Left lung (tissue), 14 donors: ENCODE measurements at places on chromosomes 12 and 14. TPM values are rescaled to one million over a fixed set of nuclear protein-coding genes. Genes with fewer than 3 reads are reported as not detected.

EFS gene
- polyA plus RNA-seq = 47.0 TPM

TMPRSS12 gene
- not detected for polyA plus RNA-seq

C12orf42 gene
- polyA plus RNA-seq = not detected

TAS2R9 gene
- not detected for polyA plus RNA-seq

OTX2 gene
- not detected for polyA plus RNA-seq

GPR65 gene
- polyA plus RNA-seq = 0.72 TPM

OR4K5 gene
- not detected for polyA plus RNA-seq

NELL2 gene
- 34.3 TPM for polyA plus RNA-seq

MYF5 gene
- polyA plus RNA-seq = not detected

SOX5 gene
- polyA plus RNA-seq = 35.5 TPM

AICDA gene
- not detected for polyA plus RNA-seq

EIF2S3B gene
- polyA plus RNA-seq = 7.3 TPM

GLIPR1L1 gene
- 0.45 TPM for polyA plus RNA-seq

FSCB gene
- polyA plus RNA-seq = not detected

VWF gene
- polyA plus RNA-seq = 162 TPM

ARG2 gene
- polyA plus RNA-seq = 2.7 TPM

SLC38A2 gene
- 226 TPM for polyA plus RNA-seq

SPATA7 gene
- polyA plus RNA-seq = 24.7 TPM

IL23A gene
- polyA plus RNA-seq = 1.3 TPM

IQSEC3 gene
- polyA plus RNA-seq = 8.4 TPM

KRT79 gene
- not detected for polyA plus RNA-seq

TRHDE gene
- 3.3 TPM for polyA plus RNA-seq

CLEC6A gene
- polyA plus RNA-seq = not detected

A2M gene
- polyA plus RNA-seq = 2,110 TPM

SLC7A7 gene
- 11.2 TPM for polyA plus RNA-seq

CCDC197 gene
- not detected for polyA plus RNA-seq

TAS2R7 gene
- polyA plus RNA-seq = not detected

TEX52 gene
- 4.1 TPM for polyA plus RNA-seq

SYCP3 gene
- 1.2 TPM for polyA plus RNA-seq

YEATS4 gene
- 21.7 TPM for polyA plus RNA-seq

SPX gene
- 9.3 TPM for polyA plus RNA-seq

AKAP5 gene
- polyA plus RNA-seq = 3.6 TPM

KRT2 gene
- not detected for polyA plus RNA-seq

SLC25A47 gene
- polyA plus RNA-seq = not detected

PTCSC3 gene
- 2.0 TPM for polyA plus RNA-seq

ACVRL1 gene
- polyA plus RNA-seq = 97.5 TPM

CRIP1 gene
- polyA plus RNA-seq = 90.0 TPM

CHMP4A gene
- 64.6 TPM for polyA plus RNA-seq

RAD51B gene
- polyA plus RNA-seq = 10.8 TPM

COX8C gene
- not detected for polyA plus RNA-seq

AMHR2 gene
- 3.6 TPM for polyA plus RNA-seq

MYH6 gene
- not detected for polyA plus RNA-seq
